ENCODE measurements at places on chromosomes 4 and X.

DNA sequence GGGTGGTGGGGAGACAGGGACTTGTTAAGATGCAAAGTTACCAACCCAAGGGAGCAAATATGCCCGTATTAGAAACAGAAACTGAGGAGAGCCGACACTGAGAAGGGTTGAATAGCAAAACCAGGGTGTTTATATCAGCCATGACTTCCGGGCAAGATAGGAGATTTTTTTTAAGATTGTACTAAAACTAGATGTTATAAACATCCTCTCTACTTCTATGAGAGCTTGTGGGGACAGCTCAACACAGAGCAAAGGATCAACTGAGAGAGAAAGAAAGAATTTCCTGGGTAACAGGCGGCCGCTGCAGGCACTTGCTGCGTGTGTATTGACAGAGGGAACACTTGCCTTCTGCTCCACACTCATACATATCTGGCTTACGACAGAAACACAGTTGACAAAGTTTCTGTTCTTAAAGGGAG, 49.1 kb upstream of the FBXW7 start:
- no peak for DNase-seq

DNA sequence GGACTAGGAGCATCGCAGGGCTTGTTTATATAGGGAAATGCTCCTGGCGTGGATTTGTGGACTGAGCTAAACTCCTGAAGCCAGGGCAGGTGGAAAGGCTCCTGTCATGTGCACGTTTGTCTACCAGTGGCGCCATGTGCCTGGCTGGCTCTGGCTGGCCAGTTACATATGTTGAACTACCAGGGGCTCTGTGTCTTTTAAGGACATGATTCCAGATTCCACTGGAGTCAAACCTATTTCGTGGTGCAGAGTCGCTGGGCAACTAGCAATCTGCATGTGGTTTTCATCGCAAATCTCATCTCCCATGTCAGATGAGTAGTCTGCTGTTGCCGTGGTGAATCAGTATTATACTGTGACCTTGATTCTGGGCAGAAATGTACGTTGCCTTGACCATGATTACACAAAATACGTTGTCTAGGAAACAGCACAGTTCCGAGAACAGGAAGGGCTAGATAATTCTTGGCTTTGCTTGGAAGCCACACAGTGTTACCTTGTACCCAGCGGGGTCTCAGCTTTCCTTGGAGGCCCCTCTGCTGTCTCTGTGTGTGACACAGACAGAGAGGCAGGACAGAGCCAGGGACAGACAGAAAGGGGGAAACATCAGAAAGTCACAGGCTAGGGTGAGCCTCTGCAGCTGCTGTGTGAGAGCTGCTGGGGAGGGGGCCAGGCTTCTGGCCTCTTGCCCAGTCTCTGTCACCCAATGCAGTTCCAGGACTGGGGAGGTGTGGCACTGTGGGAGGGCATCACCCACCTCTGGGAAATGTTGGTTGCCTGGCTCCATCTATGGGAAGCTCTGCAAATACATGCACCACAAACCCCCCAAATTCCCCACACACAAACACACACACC, 19.2 kb downstream of the PNMA6E start:
- DNase-seq, result peak; percentile 39

GRCh38 chrX:150459196-150459595, 96.1 kb downstream of the MAMLD1 start:
- no peak for DNase-seq

- DNase-seq, result no peak
Measured at GRCh38 chr4:2333916-2334644, 72.2 kb upstream of the MXD4 start.

DNA sequence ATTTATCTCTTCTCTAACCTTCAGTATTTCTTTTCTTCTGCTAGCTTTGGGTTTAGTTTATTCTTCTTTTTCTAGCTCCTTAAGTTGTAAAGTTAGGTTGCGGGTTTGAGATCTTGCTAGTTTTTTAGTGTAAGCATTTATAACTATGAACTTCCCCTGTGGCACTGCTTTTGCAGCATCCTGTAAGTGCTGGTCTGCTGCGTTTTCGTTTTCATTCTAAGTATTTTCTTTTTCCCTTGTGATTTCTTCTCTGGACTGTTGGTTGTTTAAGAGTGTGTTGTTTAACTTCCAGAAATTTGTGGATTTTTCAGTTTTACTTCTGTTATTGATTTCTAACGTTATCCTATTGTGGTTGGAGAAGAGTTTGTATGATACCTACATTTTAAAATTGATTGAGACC, 11.0 kb upstream of the CTBP1 start:
- no peak for DNase-seq

DNA sequence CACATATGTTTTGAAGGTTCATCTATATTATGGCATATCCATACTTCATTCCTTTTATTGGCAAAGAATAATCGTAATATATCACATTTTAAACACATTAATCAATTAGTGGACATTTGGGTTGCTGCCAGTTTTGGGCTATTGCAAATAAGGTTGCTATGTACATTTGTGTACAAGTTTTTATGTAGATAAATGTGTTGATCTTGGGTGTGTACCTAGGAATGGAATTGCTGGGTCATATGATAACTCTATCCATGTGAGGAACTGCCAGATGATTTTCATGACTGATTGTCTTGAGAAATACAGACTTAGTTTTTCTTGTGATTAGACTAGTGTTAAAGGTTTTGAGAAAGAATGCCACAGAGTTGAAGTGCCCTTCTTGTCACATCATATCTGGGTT, 99.2 kb upstream of the RAB40AL start:
- no peak for DNase-seq

GRCh38 chr4:76200771-76201231, 12.8 kb downstream of the SCARB2 start:
- DNase-seq, result no peak

GRCh38 chr4:176478076-176478475, 158.3 kb downstream of the SPCS3 start:
- no peak for DNase-seq

- DNase-seq, result no peak
Measured at GRCh38 chr4:139552517-139553307, 3.3 kb downstream of the SETD7 start.

DNA sequence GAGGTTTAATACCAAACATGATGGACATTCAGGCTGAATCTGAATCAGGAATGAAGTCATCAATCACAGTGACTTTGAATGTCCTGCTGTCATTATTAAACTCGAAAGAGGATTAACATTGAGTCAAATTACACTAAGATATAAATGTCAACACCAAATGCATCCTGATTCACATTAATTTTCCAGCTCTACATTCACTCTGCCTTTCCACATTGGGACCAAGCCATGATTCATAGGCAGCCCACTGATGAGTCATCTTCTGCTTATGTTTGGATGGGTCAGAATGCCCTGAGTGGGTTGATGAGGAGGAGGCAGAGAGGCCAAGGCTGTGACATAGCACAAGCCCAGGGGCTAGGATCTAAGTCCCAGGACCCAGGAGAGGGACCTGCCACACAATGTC, 247.6 kb upstream of the RPS6KA3 start:
- DNase-seq, result peak; percentile 89

GRCh38 chr4:38531141-38531727, 132.8 kb upstream of the KLF3 start:
- DNase-seq, result no peak

DNA sequence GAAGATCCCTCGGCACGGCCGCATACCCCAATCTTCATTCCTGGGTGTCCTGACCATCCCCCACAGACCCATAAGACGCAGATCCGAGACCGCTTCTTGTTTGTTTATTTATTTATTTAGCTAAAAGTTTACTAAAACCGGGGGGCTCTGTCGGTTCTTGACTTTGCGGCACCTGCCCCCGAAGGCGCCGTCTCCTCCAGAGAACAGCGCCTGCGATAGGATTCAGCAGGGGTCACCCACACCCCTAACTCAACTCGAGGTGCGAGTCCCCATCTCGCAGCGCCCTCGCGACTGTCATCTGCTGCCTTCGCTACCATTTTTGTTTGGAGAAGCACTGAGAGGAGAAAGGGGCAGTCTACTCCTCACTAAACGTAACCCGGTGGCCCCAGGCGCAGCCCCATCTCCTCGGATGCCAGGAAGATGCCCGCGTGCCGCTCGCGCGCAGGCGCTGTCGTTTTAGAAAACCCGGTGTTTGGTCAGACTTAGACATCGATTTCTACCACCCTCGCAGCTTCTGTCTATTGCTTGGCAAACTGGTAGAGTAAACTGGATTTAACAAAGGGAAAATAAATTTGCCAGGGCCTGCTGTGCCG, 18.9 kb upstream of the GPR101 start:
- no peak for DNase-seq

GRCh38 chr4:100805538-100805937, 287.7 kb upstream of the EMCN start:
- no peak for DNase-seq

- DNase-seq, result peak; percentile 45
Measured at GRCh38 chrX:56978172-56978571, 17.2 kb downstream of the SPIN3 start.

DNA sequence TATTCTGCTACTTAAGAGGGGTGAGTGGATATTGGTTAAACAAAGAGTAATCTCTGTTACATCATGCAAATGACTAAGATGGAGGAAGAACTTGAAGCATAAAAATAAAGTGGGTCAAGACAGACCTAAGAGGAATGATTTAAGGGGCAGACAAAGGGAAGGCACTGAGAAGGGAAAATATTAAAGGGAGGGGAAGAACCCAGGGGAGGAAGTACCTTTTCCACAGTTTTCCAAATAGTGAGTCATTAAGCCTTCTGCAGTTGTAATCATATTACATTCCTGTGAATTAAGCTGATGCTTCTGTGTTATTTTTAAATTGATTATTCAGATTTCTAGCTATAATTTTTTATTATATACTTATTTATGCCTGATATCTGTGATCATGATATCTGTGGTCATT, 253.3 kb downstream of the CENPC start:
- DNase-seq, result peak; percentile 3

- DNase-seq, result peak; percentile 47
Measured at GRCh38 chr4:12270546-12270945, 841.9 kb upstream of the HS3ST1 start.

GRCh38 chrX:31572360-31572759, 500.5 kb upstream of the FTHL17 start:
- no peak for DNase-seq

DNA sequence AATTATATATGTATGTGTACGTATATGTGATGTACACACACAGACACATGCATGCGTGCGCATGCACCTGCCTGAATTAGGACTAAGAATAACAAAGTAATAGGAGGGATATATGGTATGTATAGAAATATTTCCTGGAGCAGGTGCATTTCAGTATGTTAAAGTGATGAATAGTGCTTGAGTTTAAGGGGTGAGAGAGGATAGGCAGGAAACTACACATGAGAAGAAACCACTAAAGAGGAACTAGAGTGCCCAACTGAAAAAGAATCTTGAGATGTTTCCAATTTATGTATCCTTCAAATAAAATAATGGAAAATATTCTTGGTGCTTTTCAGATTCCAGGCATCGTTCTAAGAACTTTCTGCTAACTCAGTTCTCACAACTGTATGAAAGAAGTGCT, 52.6 kb upstream of the UNC5C start:
- DNase-seq, result no peak

DNA sequence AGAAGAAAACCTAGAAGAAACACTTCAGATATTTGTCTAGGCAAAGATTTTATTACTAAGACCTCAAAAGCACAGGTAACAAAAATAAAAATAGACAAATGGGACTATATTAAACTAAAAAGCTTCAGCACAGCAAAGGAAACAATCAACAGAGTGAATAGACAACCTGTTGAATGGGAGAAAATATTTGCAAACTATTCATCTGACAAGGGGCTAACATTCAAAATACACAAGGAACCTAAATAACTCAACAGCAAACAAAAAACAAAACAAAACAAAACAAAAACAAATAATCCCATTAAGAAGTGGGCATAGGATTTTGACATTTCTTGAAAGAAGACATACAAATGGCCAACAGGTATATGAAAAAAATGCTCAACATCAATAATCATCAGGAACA, 192.7 kb upstream of the ZCCHC13 start:
- no peak for DNase-seq

DNA sequence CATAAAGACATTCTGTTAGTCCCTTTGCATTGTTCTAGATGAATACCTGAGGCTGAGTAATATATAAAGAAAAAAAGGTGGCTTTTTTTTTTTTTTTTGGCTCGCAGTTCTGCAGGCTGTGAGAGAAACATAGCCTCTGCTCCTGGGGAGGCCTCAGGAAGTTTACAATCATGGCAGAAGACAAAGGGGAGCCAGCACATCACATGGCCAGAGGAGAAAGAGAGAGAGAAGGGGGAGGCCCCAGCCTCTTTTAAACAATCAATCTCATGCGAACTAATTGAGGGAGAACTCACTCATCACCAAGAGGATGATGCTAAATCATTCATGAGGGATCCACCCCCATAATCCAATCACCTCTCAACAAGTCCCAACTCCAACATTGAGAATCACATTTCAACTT, 364.0 kb upstream of the EPHA5 start:
- no peak for DNase-seq

DNA sequence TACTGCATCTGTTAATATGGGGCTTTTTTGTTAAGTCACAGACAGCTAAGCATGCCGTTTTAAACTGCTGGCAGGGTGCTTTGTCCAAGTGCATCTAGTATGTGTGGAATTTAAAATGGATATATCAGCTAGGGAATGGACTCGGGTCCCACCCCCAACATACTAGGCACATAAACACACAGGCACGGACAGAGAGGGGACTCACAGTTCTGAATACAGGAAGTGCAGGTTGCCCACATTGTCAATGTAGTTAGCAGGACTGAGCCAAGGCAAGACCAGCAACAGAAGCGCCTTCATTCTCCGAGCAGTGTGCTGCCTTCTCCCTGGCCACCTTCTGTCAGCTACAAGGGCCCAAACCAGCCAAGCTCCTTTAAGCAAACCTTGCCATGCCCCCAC, 33.6 kb downstream of the LNX1 start:
- no peak for DNase-seq

DNA sequence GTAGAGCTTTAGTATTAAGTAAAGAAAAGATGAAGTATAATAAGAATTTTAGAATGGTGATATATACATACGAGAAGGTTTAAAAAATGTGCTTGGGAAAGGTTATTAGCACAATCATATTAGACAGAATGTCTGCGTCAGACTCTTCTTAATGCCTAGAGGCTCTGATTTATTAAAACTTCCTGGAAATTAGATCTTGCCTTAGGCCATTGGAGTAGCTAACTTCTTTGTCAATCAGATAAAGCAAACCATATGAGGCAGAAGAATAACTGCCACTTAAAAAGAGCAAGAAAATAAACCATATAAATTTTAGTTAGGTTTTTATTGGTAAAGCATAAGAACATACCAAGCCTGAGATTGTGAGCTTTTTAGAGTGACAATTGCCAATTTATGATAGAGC, 309.1 kb downstream of the TLL1 start:
- no peak for DNase-seq

GRCh38 chr4:184457535-184458249, 16.7 kb downstream of the IRF2 start:
- DNase-seq, result no peak

DNA sequence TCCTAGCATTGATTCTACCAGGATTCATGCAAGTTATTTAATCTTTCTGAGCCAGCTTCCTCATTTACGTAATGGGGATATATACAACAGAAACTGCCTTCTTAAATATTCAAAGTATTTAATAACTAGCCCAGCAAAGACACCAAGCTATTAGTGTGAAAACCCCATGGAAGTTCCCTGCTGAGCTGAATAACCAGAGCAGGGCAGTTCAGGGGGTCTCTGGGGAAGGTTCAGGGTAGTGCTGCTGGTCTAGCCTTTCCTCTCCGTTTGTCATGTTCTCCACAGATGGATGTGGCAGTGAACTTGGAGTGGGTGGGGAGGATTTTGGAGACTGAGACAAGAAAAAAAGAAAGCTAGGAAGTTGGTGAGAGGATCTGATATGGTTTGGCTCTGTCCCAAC, 240.8 kb upstream of the TAPT1 start:
- no peak for DNase-seq

GRCh38 chr4:53644607-53645006, 53.3 kb upstream of the LNX1 start:
- DNase-seq, result no peak

Data from HT1080 (cell line).